Activated naive CD8-positive, alpha-beta T cell treated with anti-CD3 and anti-CD28 coated beads for 36 hours (primary cell): ENCODE measurements at places on chromosomes 6 and 20.

DNA sequence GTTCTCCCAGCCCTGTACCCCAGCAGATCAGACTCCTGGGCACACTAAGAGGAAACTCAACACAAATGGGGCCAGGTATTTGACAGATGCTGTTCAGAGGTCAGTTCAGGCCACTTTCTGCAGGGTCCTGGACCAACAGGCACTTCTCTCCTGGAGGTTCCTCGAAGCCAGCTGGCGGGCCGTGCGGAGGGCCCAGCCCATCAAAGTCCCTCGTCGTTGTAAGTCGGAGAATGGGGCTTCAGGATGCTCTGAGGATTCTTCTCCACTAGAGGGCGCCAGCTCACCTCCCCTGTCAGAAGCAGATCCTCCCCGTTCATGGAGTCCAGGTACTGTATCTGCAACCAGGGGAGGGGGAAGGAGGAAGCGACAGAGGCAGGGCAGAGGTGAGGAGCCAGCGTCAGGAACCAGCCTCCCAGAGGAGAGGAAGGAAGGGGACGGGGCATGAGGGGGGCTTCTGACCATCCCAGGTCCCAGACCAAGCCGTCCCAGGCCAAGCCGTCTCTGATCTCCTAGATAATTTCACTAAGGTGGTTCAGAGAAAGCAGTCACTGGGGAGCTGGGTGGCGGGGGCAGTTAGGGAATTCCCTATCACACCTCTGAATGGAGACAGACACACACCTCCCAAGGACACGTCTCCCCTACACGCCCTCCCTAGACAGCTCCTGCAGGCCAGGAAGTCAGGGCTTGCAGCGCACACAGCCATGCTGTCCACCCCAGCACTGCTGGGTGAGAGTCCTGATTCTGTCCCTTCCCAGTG lies 11.7 kb upstream of the FAM83C start:
- DNase-seq, result peak; percentile 77

DNA sequence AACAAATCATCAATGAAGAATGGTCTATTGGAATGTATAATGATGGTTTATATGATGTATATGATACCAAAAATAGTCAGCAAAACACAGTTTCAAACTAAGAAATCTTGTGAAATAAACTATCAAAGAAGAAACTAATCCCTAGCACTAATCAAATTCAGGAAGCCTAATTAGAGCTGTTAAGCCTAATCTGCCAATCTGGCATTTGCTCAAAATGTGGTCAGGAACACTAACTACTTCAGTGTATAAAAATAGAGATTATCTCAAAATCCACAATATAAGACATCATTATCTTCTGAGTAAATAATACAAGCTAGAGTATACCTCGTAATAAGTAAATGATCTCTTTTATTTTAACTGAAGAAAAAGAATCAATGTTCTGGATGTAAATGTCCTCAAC lies 12.8 kb upstream of the AKAP7 start:
- DNase-seq, result no peak

GRCh38 chr6:19478992-19479391 lies 358.2 kb upstream of the ID4 start:
- DNase-seq, result no peak

DNA sequence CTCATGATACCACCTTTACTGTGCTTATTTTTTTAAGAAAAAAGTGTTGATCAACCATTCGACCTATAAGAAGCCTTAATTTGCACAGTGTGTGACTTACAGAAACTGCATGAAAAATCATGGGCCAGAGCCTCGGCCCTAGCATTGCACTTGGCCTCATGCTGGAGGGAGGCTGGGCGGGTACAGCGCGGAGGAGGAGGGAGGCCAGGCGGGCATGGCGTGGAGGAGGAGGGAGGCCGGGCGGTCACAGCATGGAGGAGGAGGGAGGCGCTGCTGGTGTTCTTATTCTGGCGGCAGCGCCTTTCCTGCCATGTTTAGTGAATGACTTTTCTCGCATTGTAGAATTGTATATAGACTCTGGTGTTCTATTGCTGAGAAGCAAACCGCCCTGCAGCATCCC lies 15.6 kb upstream of the SLC22A1 start:
- no peak for DNase-seq

- no peak for DNase-seq
Measured at GRCh38 chr20:8218861-8219260, 86.8 kb downstream of the PLCB1 start.

- no peak for DNase-seq
Measured at GRCh38 chr6:132359886-132360285, 41.4 kb downstream of the MOXD1 start.

- no peak for DNase-seq
Measured at GRCh38 chr20:54451171-54451570, 24.2 kb upstream of the DOK5 start.

DNA sequence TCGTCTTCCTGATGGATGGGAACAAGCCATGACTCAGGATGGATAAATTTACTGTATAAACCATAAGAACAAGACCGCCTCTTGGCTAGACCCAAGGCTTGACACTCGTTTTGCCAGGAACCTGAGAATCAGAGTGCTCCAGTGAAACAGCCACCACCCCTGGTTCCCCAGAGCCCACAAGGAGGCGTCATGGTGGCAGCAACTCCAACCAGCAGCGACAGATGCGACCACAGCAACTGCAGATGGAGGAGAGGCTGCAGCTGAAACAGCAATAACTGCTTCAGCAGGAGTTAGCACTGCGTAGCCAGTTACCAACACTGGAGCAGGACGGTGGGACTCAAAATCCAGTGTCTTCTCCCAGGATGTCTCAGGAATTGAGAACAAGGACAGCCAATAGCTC lies 100.9 kb upstream of the SAMD5 start:
- no peak for DNase-seq

DNA sequence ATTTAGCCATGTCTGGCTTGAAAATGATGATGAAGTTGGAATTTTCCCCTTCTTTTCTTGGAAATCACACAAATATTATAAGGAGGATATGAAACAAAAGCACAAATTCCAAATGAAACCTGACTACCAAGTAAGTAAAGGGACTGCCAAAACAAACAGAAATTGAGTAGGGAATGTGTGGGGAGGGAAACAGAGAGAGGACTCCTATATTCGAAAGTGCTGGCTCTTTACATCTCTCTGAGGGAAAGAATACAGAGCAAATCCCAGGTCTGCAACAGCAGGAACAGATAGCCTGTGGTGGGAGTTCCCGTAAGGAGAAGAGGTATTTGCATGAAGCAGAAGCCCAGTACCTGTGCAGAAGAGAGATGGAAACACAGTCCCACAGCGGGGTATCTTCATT lies 583.7 kb downstream of the EPM2A start:
- no peak for DNase-seq

- no peak for DNase-seq
Measured at GRCh38 chr20:10864076-10864672, 190.4 kb upstream of the JAG1 start.

- no peak for DNase-seq
Measured at GRCh38 chr6:84340422-84340821, 113.0 kb upstream of the CEP162 start.

- no peak for DNase-seq
Measured at GRCh38 chr20:58056921-58057686, 171.3 kb downstream of the ANKRD60 start.

GRCh38 chr20:48957533-48957932 lies 36.0 kb downstream of the ARFGEF2 start:
- no peak for DNase-seq

DNA sequence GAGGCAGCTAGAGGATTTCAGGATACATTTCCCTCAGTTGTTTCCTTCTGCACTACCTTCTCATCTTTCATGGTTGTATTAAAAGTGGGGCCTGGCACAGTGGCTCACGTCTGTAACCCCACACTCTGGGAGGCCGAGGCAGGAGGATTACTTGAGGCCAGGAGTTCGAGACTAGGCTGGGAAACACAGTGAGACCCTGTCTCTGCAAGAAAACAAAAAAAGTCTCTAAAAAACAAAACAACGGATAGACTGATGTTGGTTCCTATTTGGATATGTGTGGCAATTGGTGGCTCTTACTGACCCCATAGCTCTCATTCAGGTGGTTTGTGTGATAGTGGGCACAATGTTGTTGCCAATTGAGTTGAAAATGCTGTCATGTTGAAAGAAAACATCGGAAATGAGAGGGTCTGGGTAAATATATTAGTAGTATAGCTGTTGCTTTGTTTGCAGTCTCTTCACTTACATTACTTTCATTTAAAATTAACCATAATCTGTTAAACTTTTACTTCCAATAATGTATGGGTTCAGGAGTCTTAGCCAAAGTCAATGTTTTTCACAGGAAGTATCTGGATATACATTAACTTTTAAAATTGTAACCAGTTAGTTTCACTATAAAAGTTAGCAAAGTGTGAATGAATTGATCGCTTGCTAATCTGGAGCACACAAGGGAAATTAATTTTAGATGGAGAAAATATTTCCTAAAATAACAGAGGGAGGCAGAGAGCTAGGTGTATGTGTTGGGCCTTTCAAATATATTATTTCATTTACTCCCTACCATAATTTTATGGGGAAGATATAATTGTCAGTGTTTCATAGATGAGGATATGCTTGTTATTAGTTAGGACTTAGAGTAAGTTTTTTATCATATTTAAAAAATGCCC lies 31.1 kb downstream of the UTRN start:
- no peak for DNase-seq

GRCh38 chr20:45368221-45368980 lies 5.4 kb downstream of the SYS1 start:
- no peak for DNase-seq
